ENCODE measurements at places on chromosomes 4 and X.

DNA sequence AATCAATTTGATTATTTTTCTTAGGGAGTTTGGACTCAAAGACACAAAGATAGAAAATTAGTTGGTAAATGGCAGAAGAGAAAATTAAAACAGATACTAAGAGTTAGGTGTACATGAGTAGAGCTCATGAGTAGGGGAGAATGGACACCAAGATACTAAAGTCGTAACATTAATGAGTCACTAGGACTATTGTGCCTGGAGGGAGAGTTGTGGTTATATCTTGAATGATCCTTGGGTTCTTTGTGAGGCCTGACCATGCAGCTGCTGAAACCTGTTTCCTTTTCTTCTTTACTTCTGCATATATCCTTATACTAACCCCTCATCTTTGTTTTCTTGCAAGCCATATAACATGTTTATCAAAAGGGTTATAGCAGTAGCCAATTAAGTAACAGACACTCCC, 532.8 kb downstream of the RPA4 start:
- no peak for DNase-seq

GRCh38 chr4:141154725-141155124, 21.5 kb upstream of the RNF150 start:
- DNase-seq: no peak

DNA sequence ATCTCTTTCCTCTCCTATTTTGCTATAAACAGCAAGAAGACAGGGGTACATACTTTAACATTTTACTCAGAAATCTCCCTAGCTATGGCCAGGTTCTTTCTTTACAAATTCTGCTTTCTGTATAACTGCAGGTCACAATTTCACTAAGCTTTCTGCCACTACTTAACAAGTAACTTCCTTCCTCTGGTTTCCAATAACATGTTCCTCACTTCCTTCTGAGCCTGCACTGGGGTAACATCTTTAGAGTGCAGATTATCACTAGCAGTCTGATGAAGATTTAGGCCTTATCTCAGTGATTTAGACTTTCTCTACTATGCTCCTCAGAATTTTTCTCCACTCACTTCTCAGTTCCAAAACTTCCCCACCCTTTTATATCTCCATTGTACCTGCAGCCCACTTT, 1930.5 kb upstream of the AGA start:
- no peak for DNase-seq

DNA sequence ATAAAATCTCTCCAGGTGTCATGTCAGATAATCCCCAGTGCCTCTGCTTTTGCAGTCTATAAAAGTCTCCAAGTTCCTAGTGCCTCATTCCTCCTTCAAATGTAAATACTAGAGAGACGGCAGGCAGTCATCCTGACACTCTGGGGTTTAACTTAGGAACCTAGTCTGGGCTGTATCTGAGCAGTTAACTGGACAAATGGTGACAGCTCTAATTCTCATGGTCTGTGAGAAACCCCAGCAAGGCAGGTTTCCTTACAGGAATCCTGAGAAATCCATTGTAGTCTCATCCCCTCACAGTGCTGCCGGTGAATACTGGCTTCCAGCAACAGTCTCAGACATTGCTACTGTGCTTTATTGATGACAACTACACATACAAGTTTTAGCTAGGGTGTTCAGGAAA, 246.8 kb downstream of the SNCA start:
- DNase-seq: no peak

DNA sequence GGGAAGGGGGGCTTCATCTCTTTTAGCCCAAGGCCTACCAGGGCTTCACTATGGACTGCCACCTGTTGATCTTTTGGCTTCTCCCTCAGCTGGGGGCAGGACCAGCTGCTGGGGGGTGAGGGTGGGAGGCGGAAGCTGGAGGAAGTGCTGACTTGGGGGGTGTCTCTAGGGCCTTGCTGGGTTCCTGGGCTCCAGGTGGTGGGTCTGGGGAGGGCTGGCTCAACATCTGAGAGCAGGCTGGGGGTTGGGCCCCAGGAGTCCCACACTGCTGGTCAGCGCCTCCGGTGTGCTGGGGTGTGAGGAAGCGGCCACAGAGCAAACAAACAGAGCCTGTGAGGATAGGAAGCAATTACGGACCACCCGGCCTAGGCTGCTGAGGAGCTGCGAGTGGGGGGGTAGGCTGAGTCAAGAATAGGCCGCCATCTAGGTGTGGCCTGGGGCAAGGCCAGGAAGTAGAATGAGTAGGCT, 85.7 kb downstream of the EFNB1 start:
- no peak for DNase-seq

GRCh38 chr4:3338321-3338838, 45.6 kb downstream of the RGS12 start:
- DNase-seq: no peak

- no peak for DNase-seq
Measured at GRCh38 chr4:72895408-72895807, 174.1 kb downstream of the COX18 start.

- DNase-seq: no peak
Measured at GRCh38 chr4:80809039-80809729, 221.3 kb upstream of the BMP3 start.

- DNase-seq: no peak
Measured at GRCh38 chr4:16196482-16197393, 29.5 kb downstream of the TAPT1 start.
